ENCODE measurements at places on chromosomes 3 and 15.

DNA sequence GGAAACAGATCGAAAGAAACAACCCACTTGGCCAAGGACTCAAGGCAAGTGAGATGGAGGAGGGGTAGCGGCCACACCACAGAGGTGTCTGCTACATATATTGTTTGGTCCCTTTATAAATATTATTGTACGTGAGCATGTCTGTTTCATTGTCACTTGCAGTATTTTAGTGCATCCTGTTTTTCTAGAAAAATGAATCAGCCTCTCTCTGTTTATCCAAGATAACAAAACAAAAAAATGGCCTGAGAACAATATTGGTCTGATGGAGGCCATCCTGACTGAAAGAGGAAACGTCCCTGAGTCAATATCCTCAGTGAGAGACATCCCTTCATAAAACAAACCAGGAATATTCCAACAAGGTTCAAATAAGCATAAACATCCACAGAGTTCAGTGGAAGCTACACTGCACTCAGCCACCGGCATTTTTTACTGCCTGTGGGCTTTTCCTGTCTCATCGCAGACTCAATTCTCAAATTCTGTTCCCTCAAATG is 42.0 kb downstream of the WWTR1 start:
- DNase-seq = no peak

DNA sequence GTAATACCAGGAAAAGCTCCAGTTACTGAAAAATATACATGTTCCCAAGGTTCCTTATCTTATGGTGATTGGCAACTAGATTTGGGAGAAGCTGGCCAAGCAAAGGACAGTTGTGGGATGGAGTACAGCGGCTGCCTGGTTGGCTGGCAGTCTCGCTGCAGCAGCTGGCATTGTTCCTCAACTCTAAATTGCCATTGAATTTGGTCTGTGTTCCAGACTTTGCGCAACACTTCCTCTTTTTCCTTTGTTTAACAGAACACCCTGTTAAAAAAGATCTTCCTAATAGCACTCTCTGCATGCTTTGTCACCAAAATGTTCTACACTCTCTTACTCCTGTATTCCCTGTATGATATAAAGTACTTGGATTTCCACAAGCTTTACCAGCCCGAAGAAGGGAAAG is 420.6 kb upstream of the RBMS3 start:
- DNase-seq = no peak

DNA sequence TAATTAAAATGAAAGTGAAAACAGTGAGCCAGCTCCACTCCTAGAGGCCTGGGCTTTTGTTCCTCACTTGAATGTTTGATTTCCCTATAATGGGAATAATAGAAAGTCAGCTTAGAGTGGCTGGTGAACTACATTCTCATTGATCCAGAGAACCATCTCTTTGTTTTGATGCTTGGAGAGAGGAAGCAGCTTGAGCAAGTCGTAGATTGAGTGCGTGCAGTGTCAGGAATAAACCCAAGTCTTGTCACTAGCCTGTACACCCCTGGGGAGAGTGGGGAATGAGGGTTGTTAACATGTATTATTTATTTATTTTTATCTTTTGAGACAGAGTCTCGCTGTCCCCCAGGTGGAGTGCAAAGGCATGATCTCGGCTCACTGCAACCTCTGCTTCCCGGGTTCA is 885 bp upstream of the LSG1 start:
- no peak for DNase-seq

DNA sequence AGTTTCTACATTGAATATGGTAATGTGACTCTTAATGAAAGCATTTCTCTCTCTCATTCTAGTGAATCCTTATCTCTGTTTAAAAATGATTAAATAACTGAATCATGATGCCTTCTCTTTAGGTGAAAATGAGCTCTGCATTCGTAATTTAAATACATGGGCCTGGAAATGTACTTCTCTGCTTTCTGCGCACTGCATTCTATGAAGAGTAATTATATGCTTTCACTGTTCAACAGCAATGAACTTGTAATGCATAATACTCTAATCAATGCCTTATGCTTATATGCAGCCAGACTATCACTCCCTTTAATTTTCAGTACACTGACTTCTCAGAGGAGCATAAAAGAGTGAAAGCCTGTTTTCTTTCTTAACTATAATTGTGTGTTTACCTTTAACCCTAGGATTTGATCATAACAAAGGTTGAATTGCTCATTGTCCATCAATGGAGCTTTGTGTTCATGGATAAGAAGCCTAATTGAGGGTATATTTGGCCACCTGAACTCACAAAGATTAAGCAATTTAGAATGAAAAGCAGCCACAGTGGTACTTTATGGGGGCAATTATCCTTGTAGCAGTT is 330.8 kb upstream of the PDZRN3 start:
- DNase-seq = peak; percentile 91

GRCh38 chr3:186986406-186986805 is 56.1 kb downstream of the ST6GAL1 start:
- DNase-seq = no peak

- no peak for DNase-seq
Measured at GRCh38 chr15:95202569-95203349, 971.4 kb downstream of the MCTP2 start.

DNA sequence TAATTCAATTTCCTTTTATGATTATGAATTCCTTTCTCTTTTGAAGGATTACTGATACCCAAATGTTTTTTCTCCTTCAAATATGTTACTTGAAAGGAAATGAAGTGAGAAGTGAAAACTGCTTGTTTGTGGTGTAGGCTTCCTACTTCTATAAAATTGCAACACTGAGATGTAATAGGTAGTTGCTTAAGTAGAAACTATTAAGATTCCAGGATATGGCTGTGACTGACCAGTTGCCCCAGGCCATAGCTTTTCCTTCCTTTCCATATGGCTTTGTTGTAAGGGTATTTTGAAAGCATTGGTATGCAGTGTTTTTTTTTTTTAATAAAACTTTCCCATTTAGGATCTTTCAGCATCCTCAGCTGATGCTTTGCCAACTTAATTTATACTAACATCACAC is 28.5 kb downstream of the DNAJC13 start:
- no peak for DNase-seq

DNA sequence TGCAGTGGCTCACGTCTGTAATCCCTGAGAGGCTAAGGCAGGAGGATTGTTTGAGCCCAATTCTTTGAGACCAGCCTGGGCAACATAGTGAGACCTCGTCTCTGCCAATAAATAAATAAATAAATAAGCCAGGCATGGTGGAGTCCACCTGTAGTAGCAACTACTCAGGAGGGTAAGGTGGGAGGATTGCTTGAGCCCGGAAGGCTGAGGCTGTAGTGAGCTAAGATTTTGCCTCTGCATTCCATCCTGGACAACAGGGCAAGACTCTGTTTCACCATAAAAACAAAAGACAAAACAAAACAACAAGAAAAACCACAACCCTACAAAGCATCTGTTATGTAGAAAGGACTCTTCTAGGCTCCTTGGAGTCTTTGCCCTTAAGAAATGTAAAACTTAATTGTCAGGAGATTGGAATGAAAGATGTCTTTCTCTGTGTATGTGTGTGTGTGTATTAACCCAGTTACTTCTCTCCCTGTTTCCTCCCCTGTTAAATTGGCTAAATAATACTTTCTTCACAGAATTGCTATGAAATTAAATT is 9.5 kb downstream of the NECTIN3 start:
- DNase-seq = no peak

DNA sequence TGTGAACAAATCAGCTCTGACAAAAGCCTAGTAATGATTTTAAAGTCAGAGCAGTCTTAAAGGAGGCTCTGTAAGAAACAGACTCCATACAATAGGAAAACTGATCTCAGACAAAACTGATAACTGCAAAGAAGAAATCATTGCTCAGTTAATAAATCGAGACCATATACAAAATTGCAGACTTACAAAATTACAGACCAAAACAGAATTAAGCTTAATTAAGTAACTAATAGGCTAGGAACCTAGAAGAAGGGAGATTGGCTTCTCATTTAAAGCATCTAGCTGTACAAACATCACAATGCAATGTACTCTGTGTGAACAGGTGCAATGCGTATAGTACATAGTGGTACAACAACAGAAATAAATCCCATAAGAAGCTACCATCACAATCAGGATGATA is 46.3 kb downstream of the ZBTB20 start:
- DNase-seq = peak; percentile 33

DNA sequence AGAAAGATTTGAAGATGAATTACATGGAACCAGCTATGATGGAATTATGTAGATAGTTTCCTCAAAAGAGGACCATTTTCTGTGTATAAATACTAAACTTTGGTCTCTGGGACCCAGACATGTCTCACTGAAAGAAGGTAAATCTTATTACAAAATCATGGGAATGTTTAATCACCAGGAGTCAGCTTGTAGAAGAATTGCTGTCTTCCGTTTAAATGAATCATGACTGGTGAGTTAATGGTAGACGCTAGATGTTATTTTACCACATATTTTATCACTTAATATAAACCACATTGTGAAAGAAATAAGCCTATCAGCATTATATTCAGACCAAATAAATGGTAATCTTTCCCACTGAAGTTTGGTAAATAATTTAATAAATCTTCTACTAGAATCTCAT is 322.3 kb upstream of the SUCLG2 start:
- no peak for DNase-seq

GRCh38 chr3:188051801-188052168 is 102.2 kb upstream of the LPP start:
- no peak for DNase-seq

GRCh38 chr3:37765591-37766488 is 95.8 kb upstream of the CTDSPL start:
- no peak for DNase-seq

GRCh38 chr15:78408355-78408640 is 29.7 kb upstream of the IREB2 start:
- DNase-seq = no peak

DNA sequence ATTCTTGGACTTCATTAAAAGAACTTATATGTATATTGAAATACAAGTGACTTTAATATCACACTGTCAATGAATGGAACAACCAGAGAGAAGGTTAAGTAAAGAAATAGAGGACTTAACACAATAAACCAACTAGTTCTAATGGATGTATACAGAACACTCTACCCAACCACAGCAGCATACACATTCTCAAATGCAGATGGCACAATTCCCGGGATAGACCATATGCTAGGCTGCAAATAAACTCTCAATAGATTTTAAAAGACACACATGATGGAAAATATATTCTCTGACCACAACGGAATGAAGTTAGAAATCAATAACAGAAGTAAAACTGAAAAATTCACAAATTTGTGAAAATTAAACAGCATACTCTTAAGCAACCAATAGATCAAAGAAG is 214.3 kb upstream of the LINGO1 start:
- DNase-seq = no peak

GRCh38 chr15:57334257-57334656 is 42.0 kb upstream of the CGNL1 start:
- no peak for DNase-seq
